ENCODE measurements at places on chromosomes 1 and 21.

GRCh38 chr1:154276797-154277196 is 4.4 kb downstream of the HAX1 start:
- DNase-seq, result no peak

DNA sequence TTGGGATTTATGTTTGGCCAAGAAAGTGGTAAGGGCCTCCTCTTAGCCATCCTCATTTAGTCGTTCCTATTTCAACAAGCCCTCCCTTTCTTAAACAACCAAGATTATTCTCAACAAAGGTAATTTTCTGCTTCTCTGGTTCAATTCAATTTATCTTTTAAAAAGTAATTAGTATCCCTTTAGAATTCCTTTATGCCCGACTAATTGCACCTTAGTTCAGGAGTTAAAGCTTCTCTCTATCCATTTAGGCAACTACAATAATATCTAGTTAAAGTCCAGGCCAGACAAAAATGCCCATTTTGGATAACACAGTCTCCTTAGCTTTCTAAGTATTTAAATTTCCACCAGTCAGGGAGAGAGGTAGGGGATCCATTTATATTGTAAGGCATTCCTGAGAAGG is 136.7 kb upstream of the MAGI3 start:
- no peak for DNase-seq

DNA sequence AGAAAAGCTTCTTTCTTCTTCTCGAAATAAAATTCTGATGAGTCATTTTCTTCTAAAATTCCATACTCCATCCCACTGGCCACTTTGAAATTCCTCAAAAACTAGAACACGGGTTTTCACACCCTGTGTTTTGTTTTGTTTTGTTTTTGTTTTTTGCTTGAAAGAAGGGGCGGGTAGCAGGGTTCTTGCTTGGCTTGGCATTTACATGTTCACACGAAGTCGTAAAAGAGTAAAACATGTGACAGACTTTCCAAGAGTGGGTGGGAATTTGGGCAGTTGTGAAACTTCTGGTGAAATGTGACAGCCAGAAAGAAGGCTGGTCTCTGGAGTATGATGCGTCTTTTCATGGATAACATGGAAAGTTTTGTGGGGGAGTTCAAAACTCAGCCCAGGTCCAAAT is 47.1 kb upstream of the FMN2 start:
- DNase-seq, result no peak

DNA sequence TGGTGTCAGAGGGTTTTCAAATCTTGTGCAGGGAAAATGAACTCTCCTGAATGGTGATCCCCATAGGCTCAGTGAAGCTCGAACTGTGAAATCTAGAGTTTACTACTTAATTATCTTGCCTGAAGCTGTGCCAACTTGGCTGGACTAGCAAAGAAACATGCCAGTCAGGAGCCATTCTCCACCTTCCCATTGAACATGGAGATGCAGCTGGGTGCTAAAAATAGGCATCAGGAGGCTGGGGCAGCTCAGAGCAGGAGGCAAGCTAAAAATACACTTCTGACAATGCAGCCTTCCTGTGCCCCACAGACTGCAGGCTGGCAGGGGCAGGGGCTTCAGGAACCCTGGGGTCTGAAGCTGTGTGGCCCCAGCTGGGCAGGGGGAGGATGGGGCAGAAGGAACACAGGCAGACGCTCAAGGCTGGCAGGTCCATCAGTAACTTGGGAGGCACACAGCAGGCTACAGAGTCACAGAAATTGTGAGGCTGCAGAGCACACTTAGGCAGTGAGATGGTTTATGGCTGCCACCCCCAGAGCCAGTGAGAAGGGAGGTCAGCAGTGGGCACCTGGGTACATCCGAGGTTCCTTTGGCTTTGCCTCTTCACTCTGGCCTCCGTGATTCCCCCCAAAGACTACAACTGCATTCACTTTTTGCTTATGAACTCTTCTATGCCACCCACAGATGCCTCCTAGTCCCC is 155.4 kb upstream of the KCND3 start:
- DNase-seq, result no peak

- DNase-seq, result no peak
Observed at GRCh38 chr1:57307392-57308170, 116.3 kb downstream of the DAB1 start.

GRCh38 chr1:205396967-205397616 is 24.8 kb downstream of the LEMD1 start:
- DNase-seq, result peak; percentile 43

- no peak for DNase-seq
Observed at GRCh38 chr21:30567617-30568016, 6.5 kb upstream of the KRTAP19-7 start.

- DNase-seq, result peak; percentile 86
Observed at GRCh38 chr1:212819726-212820125, 27.7 kb downstream of the SPATA45 start.

DNA sequence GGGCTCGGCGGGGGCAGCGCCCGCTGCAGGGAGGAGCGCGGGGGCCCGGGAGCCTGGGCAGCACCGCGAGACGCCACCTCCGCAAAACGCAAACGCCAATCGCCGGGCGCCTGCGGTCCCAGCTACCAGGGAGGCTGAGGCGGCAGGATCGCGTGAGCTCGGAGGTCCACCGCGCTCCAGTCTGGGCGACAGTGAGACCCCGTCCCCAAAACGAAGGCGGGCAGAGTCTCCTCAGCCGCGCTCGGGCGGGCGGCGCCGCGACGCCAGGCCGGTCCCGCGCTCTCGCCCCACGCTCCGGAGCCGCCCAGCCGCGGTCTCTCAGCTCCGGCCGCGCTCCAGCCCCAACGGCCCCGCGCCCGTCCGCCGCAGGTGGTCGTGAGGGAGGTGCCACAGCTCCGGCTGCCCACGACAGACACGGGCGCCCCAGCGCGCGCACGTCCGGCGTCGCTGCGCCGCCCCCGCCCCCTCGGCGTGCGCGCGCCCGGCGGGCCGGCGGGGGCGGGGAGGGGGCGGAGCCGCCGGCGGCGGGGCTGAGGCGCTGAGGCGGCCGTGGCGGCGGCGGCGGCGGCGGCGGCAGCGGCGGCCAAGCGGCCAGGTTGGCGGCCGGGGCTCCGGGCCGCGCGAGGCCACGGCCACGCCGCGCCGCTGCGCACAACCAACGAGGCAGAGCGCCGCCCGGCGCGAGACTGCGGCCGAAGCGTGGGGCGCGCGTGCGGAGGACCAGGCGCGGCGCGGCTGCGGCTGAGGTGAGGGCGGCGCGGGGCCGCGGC is at the start of gene ADARB1:
ADARB1 (plus strand) TSS at position 533 of the 770 bp plus-strand sequence. CDS start 97,077 bp downstream, outside the sequence.
- peak; percentile 83 for DNase-seq

- DNase-seq, result no peak
Observed at GRCh38 chr1:27574871-27575831, 28.8 kb downstream of the AHDC1 start.

DNA sequence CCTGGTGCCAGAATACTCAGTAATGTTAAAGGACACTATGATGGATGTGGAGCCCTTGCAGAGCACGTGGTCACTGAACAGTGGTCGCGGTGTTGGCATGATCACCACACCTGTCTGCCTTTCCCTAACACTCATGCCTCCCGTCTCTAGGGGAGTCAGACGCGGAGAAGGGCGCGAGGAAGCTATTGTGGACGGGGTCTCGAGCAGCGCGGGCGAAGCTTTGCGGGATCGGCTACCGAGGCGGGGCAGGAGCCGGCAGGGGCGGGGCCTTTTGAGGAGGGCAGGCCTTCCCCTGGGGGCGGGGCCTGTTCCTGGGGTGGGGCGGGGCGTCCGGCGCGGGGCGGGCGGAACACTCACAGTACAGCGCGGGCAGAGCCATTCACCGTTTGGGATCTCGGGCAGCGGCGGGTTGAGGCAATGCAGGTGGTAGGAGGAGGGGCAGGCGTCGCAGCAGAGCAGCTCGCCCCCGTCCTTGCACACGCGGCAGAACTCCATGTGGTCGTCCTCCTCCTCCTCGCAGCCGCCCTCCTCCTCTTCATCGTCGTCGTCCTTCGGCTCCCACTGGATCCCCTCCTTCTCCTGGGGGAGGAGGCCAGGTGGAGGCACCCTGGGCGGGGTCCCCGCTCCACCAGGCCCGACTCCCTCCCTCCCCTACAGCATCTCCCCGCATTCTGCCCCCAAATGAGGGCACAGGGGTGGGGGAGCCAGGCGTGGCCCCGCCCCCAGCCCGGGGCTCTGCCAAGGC is 31.5 kb downstream of the CHD5 start:
- peak; percentile 73 for DNase-seq
